ENCODE measurements at places on chromosomes 13 and 19.

GRCh38 chr19:34732612-34733211 is 1.3 kb upstream of the ZNF181 start:
- no peak for DNase-seq

GRCh38 chr13:108961542-108962125 is 332.2 kb downstream of the MYO16 start:
- DNase-seq: peak; percentile 47

- DNase-seq: no peak
Measured at GRCh38 chr13:71634602-71635443, 232.2 kb downstream of the DACH1 start.

GRCh38 chr13:27079421-27079958 is 92.1 kb downstream of the USP12 start:
- DNase-seq: no peak

GRCh38 chr19:32675720-32676185 is at the start of gene RGS9BP:
RGS9BP (plus strand) TSS chr19:32675848; CDS start chr19:32676264, 416 bp downstream.
- DNase-seq: peak; percentile 52

GRCh38 chr13:102569488-102569887 is 27.3 kb upstream of the TPP2 start:
- DNase-seq: no peak

GRCh38 chr19:50832666-50833065 is 708 bp downstream of the KLK15 start:
- no peak for DNase-seq

- no peak for DNase-seq
Measured at GRCh38 chr13:100542826-100543156, 45.8 kb downstream of the GGACT start.

GRCh38 chr13:80633251-80633650 is 292.3 kb upstream of the SPRY2 start:
- no peak for DNase-seq

- no peak for DNase-seq
Measured at GRCh38 chr13:70960841-70961443, 852.7 kb upstream of the KLHL1 start.

DNA sequence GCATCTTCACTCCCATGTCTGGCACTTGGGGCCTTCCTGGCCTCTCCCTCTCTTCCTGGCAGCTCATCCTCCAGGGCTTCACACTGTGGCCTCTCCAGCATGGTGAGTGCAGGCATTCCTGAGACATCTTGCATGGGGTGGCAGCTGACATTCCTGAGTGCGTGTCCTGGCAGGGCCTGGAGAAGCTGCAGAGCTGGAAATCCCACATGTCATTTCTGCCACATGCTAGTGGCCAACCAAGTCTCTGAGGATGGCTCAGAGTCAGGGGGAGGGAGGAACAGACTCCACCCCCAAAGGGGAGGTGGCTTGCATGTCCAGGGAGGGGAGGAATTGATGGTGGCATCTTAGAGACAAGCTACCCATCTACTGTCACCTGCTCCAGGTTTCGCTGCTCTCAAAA is 41.6 kb upstream of the AMER2 start:
- DNase-seq: no peak

GRCh38 chr13:30504081-30504480 is 38.3 kb upstream of the HMGB1 start:
- no peak for DNase-seq

GRCh38 chr13:24249624-24250023 is 59.8 kb upstream of the C1QTNF9 start:
- no peak for DNase-seq

GRCh38 chr13:98781045-98781444 is 28.6 kb upstream of the SLC15A1 start:
- DNase-seq: no peak

DNA sequence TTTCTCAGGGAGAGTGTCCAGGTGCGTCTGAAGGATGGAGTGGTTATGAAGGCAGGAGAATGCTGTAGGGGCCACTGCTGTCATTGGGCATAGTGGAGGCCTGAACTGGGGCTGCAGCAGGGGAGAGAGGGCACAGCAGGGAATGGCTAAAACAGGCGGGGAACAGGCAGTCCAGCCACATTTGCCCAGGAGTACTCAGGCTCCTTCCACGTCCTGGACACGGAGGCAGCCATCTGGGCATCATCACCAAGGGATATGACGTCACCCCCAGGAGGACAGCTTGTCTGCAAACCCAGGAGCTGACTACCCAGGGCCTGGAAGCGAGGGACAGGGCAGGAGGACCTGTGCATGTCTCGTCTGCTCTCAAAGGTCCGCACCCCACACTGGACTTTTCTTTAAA is 22.2 kb downstream of the VSTM2B start:
- DNase-seq: no peak

DNA sequence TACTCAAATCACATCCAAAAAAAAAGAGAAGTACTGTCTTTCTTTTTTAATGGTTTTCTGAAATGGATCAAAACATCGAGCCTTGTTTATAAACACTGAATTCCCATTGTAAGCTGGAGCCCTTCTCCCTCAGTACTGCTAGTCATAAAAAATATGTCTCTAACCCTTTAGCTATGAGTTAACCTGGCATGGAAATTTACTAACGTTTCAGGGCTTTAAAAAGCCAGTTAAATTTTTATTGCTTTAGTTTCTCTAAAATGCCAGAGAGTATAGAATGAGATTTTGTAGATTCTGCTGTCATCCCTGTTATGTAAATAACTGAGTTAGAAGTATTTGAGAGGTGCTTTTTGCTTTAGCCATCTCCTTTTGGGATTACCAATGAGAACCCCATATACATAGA is 528.3 kb downstream of the EFNB2 start:
- no peak for DNase-seq

DNA sequence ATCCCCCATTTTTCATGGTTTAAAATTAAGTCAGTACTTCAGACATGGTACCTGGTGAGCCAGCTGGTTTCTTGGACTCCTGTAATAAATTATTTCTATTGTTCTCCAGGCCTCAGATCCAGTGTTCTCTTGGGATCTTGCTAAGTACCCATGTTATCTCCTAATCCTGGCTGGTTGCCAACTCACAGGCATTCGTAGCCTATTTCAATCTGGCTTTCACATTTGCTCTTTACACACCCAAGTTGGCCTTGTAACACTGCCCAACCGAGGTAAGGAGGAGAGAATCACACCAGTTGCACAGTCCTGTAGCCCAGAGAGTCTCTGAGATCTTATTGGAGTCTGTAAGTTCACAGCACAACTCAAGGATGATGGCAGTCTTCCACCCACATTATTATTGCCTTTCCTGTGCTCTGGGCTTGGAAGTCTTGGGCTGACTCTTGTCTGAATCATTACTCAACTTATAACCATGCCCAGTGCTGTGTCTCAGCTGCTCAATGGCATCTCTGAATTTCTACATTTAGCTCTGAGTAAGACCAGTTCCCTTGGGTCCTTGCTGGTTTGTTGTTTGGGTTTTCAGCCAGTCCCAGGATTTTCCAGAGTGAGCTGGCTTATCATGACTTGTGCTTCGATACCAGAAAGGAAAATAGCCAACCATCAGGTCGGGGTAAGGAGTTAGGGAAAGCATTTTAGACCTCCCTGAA is 76.6 kb upstream of the KLF12 start:
- no peak for DNase-seq

GRCh38 chr13:24649688-24650043 is 30.5 kb upstream of the ATP12A start:
- DNase-seq: no peak

DNA sequence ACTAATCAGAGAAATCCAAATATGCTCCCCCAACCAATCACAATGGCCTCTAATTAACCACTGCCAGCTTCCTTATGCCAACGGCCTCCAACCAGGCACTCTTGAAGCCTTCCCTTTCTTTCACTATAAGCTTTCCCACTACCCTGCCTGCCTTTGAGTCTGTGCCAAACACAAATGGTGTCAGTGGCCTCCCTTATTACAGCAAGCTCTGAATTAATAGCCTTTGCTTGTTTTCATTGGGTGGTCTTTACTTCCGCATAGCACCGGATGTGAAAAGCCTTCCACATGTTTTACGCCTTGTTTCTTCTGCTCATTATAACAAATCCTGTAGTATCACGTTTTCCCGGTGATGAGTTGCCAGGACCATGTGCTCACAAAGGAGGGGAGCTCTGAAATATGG is 1.4 kb upstream of the EDDM13 start:
- DNase-seq: no peak

DNA sequence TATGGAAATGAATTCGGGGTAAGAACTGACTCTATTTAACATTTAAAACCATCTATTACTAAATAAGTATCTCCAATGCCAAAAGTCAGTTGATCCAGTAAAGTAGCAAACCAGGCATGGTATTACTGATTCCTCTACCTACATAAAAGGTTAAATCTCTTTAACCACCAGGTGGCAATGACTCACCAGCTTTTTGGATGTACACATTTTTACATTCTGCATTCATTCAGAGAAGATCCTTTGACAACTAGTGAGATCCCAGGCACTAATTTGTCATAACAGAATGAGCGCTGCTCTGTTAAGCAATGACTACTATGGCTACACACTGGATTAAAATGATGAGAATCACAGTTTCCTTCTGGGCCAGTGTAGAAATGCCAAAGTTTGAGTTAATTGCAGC is 329.8 kb upstream of the GPC6 start:
- DNase-seq: no peak

GRCh38 chr13:28138756-28139470 is 568 bp downstream of the PAN3 start:
- peak; percentile 83 for DNase-seq

DNA sequence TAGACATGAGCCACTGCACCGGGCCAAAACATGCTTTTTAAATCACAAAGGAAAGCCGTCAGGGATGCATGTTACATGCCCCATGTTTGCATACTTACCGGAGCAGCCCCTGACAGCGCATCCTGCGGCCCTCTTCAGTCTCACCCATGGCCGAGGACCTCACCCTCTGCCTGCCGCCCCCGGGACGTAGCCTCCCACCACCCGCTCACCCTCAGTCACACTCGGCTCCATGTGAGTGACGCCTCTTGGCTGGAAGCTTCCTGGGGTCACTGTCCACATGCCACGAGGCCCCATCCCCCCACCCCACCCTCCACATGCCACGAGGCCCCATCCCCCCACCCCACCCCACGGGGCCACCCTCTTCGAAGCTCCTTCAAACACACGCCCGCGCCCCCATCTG is 46.1 kb upstream of the SPACA7 start:
- DNase-seq: no peak

GRCh38 chr19:18379803-18380747 is 5.9 kb upstream of the GDF15 start:
- DNase-seq: no peak

- DNase-seq: no peak
Measured at GRCh38 chr19:18772620-18773587, 18.2 kb downstream of the COMP start.

GRCh38 chr19:29873024-29873800 is 61.4 kb downstream of the CCNE1 start:
- peak; percentile 45 for DNase-seq

- DNase-seq: peak; percentile 43
Measured at GRCh38 chr19:8615813-8616596, 5.5 kb upstream of the ADAMTS10 start.

- no peak for DNase-seq
Measured at GRCh38 chr19:14517446-14517839, 754 bp downstream of the DNAJB1 start.

- no peak for DNase-seq
Measured at GRCh38 chr19:21134934-21135366, 6.9 kb upstream of the ZNF431 start.

DNA sequence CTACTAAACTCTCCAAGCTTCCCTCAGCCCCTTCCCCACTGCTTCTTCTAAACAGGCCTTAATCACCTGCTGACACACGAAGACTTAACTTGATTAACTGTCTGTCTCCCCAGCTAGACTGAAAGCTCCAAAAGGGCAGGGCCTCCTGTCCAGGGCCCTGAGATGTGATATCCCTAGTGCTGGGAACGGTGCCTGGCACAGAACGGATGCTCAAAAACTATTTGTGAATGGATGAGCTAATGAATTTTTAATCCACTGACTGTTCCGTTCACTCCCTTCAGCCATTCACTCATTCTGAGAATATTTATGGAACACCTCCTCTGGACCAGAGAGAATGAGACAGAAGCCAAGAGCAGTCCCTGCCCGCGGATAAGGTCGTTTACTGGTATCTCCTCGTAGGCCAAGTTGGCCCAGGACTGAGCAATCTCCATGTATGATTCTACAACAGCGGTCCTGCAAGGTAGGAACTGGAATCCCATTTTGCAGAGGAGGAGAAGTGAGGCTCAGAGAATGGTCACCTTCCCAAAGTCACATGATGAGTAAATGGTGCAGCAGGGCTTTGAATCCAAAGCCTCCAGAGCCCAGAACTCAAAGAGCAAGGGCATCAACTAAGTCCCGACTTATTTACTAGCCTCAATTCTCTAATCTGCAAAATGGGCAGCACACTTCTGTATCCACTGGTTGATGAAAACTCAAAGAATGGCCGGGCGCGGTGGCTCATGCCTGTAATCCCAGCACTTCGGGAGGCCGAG is 3.4 kb downstream of the DMWD start:
- DNase-seq: no peak

DNA sequence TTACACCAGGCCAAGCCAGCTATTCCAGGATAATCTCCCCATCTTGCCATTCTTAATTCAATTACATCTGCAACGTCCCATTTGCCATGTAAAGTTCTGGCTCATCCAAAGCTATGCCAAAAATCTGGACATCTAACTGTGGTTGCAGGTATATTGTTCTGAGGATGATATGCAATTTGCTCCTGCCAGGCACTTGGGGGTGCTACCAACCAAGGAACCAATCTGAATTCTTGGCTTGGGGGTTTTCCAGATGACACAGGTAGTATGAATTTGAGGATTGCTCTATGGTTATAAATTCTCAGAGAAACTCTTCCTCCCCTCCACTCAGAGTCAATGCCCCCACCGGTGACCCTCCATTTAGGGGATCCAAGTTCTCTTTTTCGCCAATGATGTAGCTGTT is 33.0 kb downstream of the CRYL1 start:
- DNase-seq: peak; percentile 12

GRCh38 chr19:46482631-46483030 is 11.3 kb upstream of the PNMA8A start:
- DNase-seq: no peak

DNA sequence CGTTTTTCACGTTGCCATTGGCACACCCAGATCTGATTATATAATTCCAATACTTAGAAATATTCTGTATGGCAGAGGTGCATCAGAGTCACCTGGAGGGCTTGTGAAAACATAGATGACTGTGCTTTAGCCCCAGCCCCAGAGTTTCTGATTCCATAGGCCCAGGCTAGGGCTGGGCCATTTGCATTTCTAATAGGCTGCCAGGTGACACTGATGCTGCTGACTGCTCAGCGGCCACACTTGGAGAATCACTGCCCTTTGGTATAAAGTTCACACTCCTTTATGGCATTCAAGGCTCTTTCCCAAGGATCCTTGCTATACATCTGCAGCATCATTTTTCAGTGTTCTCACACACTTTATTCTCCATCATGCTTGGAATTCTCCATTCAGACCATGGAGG is 137.1 kb downstream of the AKAP11 start:
- DNase-seq: no peak

- peak; percentile 58 for DNase-seq
Measured at GRCh38 chr13:20495087-20496023, 30.3 kb downstream of the CRYL1 start.

GRCh38 chr19:53086949-53087348 is 16.3 kb downstream of the ZNF160 start:
- no peak for DNase-seq
